ENCODE measurements at places on chromosomes 3 and 15.
A peak's percentile ranks its signal among the peaks of the same experiment; 100 is the strongest.

DNA sequence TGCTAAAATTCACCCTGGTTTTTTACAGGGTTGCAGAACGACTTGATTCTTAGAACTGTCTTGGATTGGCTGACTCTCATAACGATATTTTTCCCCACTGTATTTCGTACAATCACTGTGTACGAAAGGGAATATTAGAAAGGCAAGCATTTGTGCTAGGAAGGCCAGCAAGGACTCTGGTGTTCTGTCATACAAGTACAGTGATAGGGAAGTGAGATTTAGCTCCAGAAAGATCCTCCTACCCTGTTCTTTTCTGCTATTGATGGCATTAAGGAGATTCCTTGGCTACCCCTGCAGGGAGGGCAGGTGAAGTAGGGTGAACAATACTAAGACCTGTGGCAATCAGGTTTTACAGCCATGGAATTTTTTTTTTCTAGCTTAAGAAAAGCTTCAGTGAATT is 53.8 kb upstream of the SCAANT1 start:
- no peak for DNase-seq

DNA sequence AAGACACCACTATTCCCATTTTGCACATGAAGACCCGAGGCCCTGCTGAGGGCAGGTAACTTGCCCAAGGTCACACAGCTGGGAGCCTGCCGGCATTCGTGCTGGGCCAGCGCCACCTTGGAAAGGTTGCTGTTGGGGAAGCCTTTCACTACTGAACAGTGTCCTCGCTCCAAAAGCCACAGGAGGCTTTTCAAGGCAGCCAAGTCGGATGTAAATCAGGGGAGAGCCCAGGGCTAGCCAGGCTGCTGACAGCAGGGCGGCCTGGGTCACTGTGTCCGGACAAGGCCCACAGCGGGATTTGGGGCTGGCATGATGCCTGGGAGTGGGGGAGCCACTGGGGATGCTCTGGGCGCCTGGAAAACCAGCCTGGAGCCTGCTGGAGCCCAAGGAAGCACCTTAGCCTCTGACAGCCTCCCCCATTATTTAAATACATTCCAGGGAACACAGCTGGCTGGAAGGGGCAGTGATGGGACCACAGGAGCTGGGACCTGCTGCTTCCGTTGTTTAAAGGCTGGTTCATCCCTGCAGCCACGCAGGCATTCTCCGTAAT is 10.5 kb downstream of the SLC6A6 start:
- DNase-seq: no peak

- no peak for DNase-seq
Measured at GRCh38 chr3:14329116-14329830, 73.1 kb upstream of the SLC6A6 start.

- no peak for DNase-seq
Measured at GRCh38 chr3:29279806-29280205, 1.1 kb upstream of the RBMS3 start.

DNA sequence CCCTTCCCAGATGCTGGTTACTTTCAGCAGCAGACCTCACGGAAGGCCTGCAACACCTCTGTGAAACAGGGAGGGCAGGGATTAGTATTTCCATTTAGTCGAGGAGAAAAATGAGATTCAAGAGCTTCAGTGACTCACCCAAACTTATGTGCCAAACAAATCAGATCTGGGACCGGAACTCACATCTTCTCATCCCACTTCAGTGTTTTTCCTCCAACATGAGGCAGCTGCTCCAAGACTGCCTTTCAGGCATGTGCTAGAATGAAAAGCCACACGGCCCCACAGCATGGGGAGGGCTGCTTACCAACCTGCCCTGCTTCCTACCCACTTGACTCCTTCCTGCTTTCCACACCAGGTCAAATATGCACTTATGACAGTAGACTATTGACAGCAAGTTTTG is 129.4 kb upstream of the SLC24A5 start:
- no peak for DNase-seq

DNA sequence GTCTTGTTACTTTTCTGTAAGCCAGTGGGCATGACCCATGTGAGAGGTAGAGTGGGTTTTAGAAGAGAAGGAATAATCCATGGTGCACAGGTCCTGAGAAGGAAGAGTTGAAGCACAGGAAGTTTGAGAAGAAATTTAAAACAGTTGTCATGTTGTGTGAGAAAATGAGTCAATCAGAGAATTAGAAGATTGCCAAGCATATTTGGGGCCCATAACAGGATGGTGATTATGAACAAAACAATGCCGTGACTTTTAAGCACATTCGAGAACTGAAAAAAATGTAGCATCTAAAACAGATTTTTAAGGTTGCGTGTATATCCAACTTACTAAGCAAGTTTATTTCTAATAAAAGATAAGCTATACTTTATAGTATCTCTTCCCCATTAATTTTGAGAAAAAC is 198.7 kb downstream of the RORA start:
- no peak for DNase-seq

DNA sequence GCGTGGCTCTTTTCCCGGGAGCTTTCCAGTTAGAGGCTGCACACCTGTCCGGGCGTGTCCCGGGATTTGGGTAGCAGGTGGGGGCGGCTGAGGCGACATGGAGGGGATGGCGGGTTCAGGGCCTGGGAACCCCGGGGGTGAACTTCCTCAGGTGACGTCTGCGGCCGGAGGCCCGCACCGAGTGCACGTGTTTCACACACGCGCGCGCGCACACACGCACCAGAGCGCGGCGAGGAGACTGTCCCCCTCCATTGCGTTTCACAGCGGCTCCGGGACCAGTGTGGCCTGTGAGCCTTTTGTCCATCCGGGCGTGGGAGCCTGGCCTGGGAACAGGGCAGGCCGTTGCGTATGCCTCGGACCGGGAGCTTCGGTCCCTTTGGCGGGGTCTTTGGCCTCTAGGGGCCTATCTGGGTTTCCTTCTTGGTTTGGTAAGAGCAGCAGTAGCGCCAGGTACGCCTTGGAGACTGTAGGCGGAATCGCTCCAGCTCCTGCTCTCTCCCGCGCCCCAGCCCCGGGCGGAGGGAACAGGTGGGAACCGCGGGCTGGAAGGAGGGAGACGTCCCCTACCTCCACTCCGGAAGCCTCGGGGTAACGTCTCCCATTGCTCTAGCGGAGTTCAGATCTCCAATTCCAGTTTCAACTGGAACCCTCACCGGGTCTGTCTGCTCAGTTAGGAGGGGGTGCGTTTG is 220.0 kb downstream of the MEIS2 start:
- no peak for DNase-seq

DNA sequence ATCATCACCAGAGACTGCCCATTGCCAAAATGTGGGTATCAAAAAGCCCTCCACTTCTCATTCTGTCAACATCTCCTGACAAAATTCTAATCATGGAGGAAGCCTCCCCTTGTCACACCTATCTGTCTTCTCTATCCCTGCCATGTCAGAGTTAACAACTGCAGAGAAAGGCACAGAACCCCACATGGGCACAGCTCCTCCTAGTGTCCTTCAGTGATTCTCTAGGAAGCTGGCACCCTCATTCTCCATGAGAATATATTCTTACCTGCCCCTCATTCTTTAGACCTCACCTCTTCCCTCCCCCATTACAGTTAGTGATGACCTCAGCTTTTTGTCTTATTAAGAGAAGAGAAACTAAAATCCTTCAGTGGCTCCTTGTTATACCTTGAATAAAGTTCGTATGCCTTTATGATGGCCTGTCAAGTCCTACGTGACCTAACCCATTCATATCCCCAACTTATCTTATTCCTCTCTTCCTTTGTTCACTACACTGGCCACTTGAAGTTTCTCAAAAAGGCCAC is 44.6 kb downstream of the NME9 start:
- no peak for DNase-seq

GRCh38 chr3:104687362-104687761 is 679.3 kb upstream of the ALCAM start:
- DNase-seq: no peak

GRCh38 chr15:63599401-63600000 is 2.3 kb downstream of the FBXL22 start:
- peak; percentile 78 for DNase-seq

DNA sequence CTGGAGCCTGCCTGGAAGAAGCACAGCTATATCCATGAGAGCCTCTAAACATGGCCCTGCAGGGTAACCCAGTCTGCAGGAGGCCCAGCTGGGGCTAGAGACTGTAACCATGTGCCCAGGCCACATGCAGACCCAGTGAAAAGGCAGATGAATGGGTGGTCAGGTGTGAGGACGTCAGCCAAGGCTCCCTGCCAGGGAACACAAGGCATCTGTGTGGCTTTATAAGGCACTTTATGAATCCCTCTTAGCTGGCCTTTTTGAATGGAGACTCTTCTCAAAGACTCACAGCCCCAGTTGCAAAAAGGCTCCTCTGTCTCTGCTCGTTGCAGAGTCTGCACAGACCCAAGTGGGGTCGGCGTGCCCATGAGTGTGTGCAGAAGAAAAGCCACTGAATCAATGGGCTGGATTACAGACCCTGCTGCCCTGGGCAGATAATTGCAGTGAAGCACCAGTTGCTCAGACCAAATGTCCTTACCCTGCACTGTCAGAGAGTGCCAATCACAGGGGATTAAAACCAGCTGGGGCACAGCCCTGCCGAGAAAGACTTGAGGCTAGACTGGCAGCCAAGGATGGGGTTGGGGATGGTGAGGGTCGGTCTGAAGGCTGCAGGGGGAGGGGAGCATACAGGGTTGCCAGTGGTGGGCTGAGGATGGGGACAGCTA is 154.2 kb downstream of the RAB11A start:
- no peak for DNase-seq

DNA sequence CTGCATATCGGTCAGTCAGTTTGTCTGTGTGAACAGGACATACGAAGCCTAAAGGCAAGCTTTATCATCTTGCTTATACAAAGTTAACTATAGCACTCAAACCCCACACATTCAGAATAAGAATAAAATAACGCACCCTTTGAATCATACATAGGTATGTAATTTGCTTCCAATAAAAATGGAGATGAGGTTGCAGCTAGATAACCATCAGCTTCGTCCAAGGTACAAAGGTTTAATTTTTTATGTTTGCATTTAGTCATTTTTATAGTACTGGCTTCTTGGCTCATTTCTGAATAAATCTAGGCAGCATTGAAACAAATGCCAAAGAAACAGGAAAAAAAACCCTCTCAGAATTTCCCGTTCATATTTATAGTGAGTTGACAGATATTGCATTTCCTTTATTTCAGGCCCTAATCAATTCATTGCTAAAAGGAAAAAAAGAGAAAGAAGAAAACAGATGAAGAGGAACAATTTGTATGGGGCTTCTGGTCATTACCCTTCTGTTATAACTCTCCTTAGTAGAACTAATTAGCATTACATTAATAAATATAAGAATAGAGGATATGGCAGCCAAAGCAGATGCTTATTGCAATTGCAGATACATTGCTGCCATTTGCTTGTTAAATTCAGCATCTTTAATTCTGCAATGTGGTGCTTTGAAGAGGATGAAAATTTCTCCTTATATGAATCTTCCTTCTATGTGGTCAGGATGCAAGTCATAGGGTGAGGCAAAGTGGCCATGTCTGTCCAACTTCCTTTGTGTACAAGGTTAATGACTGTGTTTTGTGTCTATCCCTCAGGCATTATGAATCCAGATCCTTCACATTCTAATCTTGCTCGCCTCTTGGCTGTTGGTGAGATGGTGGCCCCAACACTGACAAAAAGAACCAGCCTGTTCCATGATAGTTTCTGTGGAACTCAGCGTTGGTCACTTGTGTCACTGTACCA is 550.0 kb downstream of the AGBL1 start:
- no peak for DNase-seq

GRCh38 chr3:177034832-177035475 is 162.3 kb downstream of the TBL1XR1 start:
- no peak for DNase-seq

- DNase-seq: no peak
Measured at GRCh38 chr3:117133066-117133465, 423.5 kb downstream of the TUSC7 start.

DNA sequence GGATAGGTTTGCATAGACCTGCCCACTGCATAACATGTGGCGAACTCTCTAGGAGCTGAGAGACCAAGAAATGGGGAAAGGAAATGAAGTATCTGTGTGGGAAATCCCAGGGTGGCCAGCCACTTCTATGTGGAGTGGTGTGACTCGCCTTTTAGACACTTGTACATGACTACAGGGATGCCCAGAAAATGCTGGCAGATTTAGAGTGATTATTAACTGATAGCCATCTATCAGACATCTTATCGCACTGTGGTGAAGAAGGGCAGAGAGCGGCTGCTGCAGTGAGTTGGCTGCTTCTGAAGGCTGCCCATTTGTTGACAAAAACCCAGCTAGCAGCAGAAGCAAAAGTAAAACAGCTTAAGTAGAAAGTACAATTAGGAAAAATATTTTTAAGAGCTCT is 18.1 kb upstream of the STAC start:
- no peak for DNase-seq

- peak; percentile 32 for DNase-seq
Measured at GRCh38 chr15:79094611-79095021, 4.0 kb upstream of the RASGRF1 start.

- DNase-seq: no peak
Measured at GRCh38 chr3:65153850-65154512, 466.2 kb upstream of the ADAMTS9 start.

GRCh38 chr15:66043264-66043663 is 174.0 kb downstream of the RAB11A start:
- DNase-seq: no peak

GRCh38 chr3:101857301-101857741 is 8.0 kb downstream of the NFKBIZ start:
- DNase-seq: no peak

GRCh38 chr3:23324745-23325144 is 121.6 kb downstream of the UBE2E2 start:
- no peak for DNase-seq

DNA sequence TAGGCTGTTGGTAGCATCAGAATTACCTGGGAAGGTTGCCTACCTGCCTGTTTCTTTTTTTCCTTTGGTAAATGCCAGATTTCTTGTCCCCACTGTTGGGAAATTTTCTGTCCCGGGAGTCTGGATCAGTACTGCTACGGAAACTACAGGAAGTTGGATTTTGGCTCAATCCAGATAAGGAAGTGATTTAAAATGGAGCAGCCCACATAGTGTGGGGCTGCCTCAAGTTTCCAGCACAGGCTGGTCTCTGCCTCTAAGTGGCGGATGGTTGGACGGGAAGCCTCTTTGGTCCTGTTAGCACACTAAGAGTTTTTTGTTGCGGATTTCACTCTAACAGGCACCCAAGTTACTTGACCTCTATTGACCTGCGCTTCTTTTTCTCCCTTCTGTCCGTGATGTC is 54.7 kb downstream of the EEFSEC start:
- DNase-seq: no peak

DNA sequence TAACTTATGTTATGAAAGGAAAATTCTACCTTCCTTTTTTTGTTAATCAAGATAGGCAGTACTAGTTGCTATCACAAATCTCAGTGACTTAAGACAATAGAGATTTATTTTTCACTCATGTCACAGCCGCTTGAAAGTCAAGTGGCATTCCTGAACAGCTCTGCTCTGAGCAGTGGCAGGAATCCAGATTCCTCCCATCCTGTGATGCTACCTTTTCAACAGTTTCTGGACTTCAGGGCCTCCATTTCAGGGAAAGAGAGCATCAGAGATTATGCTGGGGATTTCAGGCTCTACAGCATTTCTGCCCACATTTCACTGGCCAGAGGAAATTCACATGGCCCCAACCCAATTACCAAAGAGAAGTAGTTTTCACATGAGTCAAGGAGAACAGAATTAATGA is 83.4 kb downstream of the IL1RAP start:
- DNase-seq: no peak
